Natural killer cell treated with Interleukin-12 subunit alpha and Interleukin-12 subunit beta and Interleukin-15 and Interleukin-18, amount 100 ng/mL, for 72 hours (primary cell): ENCODE measurements at places on chromosomes 11 and 22.
A peak's percentile ranks its signal among the peaks of the same experiment; 100 is the strongest.

DNA sequence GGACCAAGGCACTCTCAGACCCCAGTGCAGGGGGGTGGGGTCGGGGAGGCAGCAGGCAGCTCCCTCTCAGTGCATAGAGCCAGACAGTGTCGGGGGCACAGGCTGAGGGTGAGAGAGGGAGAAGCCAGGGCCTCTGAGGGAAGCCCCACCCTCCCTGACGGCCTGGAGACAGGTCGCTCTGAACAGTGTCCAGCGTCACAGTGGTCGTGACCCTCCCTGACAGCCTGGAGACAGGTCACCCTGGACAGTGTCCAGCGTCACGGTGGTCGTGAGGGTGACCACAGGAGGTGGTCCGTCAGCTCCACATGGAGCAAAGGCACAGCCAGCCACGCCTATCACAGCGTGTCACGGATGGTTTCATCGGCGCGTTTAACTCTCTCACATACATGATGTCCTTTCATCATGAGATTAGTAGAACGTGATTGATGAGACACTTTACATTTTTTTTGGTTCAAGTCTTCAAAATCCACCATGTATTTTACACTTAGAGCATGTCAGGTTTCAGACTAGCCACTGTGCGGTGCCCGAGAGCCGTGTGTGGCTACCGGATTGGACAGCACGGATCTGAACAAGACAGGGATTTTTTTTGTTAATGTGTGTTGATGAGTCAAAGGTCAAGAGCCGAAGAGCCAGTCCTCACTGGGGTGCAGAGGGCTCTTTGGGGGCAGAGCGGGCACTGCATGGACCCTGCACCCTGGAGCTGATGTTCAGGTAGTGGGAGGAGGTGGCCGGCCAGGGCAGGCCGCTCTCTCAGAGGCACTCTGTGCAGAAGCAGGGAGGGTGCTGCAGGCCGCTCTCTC is 23.9 kb upstream of the PANX2 start:
- no peak for DNase-seq

GRCh38 chr11:130624971-130625544 is 176.6 kb downstream of the ADAMTS15 start:
- no peak for DNase-seq

DNA sequence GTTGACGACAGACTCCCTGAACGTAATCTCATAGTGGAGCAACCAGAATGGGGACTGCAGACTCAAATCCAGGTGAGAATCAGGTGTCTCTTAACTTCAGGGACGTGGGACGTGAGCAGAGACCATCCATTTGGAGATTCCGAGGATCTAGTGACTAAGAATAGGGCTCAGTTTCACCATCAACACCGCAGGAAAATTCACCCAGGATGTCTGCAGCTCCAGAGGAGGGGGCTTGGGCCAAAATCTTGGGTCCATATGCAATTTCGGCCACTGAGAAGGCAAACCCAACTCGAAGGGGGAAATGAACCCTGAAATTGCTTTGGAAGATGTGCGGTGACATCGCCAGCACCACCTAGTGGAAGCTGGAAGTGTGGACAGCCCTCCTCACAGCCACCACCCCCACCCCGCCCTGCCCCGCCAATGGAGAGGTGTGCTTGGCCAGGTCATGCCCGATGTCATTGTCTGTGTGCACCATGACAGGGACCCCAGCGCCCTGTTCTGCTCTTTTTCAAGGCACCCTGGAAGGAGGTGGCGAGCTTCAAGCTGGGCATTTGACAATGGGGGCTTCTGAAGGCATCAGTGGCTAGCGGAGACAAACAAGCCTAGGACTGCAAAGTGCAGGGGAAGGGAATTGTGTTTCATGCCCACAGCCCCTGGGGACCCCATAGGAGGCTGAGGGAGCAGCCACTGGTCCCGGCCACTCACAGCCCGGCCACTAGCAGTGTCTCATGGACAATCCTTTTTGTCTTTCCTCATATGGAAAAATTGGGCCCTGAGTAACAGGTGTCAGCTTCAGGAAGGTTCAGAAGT is 24.8 kb downstream of the APOL1 start:
- no peak for DNase-seq

DNA sequence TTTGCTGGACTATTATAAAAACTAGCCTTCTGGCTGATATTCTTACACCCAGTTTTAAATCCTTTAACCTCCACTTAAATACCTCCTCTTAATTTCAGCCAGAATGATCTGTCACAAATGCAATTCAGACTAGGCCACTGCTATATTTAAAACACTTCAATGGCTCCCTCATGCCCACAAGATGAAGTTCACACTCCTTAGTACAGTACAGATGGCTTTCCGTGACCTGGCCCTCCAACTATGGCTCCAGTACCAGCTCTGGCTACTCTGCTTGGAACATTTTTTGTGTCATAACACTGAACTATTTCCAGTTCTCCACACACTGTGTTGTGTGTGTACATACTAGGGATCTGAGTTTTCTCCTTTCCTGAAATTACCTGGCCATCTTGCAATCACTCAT is 353.4 kb downstream of the SOX6 start:
- no peak for DNase-seq

- no peak for DNase-seq
Observed at GRCh38 chr11:107545101-107545514, 20.4 kb downstream of the ALKBH8 start.

- DNase-seq: no peak
Observed at GRCh38 chr22:46159777-46160176, 9.5 kb downstream of the PPARA start.

DNA sequence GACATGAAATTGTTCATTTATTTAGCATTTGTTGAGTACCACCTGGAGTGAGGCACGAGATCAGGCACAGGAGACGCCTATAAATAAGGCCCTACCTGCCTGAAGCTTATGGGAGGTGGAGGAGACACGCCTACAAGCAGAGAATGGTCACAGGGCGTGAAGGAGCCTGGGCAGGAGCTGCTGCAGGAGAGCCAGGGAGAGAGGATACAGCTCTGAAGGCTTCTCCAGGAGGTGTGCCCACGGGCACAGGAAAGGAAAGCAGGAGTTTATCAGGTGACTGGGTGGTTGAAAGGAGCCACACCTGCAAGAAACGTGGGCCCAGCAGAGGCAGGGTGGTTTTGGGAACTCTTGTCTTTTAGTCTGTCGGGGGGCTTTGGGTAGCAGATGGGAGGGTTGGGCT is 70.3 kb downstream of the BMAL1 start:
- no peak for DNase-seq

DNA sequence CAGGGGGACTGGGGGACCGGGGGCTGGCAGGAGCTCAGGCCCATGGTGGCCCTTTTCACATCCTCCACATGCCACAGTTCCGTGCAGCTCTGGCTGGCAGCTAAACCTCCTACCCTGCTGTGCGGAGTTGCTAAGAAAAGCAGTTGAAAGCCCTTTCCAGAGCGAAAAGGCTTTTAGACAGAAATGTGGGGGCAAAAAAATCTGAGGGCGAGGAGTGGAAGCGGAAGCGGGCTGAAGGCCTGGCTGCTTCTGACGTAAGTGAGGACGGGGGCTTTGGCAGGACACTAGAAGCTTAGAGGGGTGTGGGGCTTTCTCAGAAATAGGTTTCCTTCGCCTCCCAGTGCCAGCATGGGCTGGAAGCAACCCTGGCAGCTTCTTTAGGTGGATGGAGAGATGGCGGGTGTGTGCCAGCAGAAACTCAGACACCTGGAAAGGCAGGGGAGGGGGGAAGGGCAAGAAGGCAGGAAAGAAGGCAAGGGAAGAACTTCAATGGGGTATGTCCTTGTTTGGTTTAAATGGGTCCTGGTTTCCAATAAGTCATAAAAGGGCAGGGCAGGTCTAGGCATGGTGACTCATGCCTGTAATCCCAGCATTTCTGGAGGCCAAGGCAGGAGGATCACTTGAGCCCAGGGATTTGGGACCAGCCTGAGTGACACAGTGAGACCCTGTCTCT is 11.2 kb upstream of the DGKZ start:
- no peak for DNase-seq

DNA sequence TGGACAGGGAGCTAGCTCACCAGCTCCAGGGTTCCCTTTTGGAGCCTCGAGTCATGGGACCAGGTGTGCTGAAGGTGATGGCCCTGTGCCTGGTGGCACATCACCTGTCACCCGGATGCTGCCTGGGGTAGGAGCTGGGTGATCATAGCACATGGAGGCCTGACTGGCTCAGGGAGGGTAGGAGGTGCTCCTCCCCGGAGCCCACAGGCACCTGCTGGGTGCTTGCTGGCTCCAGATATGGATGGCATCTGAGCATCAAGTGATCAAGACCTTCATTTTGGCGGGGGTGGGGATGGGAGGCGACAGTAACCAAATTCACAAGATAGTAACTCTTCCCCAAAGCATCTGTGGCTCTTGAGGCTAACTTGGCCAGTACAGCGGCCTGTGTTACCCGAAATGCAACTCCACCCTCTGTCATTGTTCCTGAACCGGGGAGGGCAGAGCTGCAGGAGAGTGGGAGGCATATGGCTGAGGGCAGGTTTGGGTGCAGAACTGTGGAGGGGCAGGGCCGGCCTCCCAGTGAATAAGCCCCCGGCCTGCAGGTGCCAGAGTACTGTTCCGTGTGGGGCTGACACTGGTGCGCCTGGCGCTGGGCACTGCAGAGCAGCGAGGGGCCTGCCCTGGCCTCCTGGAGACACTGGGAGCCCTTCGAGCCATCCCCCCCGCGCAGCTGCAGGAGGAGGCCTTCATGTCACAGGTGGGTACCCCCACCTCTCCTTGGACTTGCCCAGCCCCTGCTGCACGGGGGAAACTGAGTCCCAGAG is 4.7 kb downstream of the TBC1D10C start:
- DNase-seq: no peak

DNA sequence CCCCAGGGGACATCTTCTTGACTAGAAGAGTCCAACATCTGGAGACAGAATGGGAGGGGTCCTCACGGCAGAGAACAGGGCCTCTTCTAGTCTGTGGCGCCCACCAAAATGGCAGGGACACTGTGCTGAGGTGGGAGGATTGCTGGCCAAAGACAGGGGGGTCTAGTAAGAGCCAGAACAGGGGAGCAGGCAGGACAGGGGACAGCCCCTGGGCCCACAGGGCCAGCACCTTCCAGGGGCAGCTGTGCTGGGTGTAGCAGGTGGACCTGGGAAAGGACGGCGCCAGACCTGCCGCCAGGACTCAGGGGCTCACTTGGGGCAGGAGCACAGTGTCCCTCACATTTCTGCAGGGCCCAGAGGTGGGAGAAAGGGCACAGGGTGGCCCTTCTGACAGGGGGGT is 858 bp upstream of the APOBEC3A start:
- DNase-seq: peak; percentile 52

GRCh38 chr22:45526768-45527360 is 24.2 kb downstream of the FBLN1 start:
- no peak for DNase-seq

- DNase-seq: no peak
Observed at GRCh38 chr11:134481135-134481534, 69.1 kb upstream of the B3GAT1 start.

- DNase-seq: no peak
Observed at GRCh38 chr22:33639588-33640254, 280.6 kb downstream of the LARGE1 start.

DNA sequence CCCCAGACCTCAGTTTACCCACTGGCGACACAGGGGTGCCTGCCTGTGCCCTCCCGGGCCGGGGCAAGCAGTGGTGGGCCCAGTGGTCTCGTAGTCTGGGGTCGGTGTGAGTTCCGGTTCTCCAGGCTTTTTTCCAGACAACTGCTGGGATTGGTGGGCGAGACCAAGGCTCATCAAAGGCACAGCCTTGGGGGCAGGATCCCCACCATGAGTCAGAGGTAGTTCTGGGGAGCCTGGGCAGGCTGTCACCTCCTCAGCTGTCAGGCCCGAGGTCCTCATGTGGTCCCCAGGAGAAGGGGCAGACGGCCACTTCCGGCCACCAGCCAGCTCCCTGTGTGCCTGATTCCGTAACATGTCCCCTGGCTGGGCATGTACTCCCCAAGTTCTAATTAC is 827 bp upstream of the MUC2 start:
- DNase-seq: no peak

DNA sequence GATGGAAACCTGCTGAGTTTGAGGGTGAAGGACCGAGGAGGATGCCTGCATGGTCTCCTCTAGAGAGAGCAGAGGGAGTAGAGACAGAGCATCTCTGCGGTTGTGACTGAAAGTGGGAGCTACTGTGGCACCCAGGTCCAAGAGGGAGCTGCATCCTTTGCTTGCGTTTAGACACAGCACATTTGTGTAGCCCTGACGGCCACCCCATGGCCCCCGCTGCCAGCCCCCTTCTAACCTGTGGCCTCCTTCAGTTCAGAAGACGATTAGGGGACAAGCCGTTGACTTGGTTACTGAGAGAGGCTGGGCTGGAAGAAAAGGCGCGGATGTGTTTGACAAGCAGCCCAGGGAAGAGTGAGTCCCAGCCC is 690.9 kb downstream of the BRD1 start:
- DNase-seq: no peak

- no peak for DNase-seq
Observed at GRCh38 chr22:26210334-26210733, 41.1 kb downstream of the SEZ6L start.

DNA sequence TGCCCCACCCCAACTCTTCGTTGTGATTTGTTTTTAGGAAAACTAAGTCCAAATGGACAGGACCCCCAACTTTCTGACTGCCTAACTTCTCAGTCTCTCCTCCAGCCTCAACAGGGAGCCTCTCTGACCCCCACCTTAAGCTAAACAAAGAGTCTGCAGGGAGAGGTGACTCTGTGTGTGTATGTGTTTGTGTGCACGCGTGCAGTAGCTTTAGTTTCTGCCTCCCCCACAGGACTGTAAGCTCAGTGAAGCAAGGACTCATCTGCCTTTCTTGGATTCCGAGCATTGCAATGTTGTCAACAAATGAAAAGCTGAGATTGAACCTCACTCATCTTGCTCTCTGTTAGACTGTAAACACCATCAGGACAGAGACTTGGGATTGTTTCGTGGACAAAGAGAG is 7.9 kb downstream of the SNAP29 start:
- no peak for DNase-seq

DNA sequence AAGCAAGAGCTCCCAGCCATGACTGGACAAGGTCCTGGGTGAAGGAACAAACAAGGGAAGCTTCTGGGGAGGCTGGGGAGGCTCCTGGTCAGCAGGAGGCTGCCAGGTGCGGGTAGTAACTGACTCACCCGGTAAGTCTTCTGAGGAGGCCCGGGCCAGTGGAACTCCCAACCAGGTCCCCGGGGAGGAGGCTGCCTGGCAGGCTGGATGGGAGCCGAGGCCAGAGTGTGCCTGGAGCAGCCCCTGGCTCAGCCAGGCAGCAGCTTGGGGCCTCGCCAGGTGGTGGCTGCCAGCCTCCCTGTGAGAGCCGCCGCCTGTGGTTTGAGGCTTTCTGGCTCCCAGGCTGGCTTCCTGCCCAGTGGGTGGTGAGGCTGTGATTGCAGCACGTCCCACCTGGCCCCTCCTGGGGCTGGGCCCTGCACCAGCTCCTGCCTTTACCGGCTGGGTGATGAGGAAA is 46.2 kb downstream of the IGF2 start:
- DNase-seq: peak; percentile 55

DNA sequence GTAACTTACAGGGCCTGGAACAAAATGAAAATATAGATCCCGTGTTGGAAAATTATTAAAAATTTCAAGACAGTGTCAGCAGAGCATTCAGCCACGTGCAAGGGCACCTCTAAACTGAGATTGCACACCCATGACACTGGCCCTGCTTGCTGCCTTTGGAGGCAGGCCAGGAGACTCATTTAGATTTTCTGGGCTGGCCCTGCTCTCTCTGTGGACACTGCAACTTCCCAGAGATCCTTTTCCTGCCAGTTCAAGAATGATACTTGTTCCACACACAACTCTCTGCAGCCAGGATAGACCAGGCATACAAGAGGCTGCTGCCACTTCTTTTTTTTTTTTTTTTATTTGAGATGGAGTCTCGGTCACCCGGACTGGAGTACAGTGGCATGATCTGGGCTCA is 56.7 kb upstream of the PTPRJ start:
- DNase-seq: no peak
